Fibroblast of lung (primary cell): ENCODE measurements at places on chromosomes 11 and 22. TPM values are rescaled to one million over a fixed set of nuclear protein-coding genes. Genes with fewer than 3 reads are reported as not detected.

DNA sequence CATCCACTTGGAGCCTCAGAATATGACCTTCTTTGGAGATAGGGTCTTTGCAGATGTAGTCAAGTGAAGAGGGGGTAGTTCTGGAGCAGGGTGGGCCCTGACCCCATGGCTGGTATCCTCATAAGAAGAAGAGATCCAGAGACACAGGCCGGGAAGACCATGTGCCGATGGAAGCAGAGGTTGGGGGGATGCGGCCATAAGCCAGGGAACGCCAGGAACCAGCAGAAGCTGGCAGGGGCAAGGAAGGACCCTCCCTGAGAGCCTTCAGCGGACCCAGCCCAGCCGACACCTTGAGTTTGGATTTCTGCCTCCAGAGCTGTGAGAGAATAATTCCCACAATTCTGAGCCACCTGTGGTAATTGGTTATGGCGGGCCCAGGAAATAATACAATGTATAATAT, 26.1 kb upstream of the SMIM38 start:
- no peak overlapping the region for H3K27ac ChIP-seq
- H3K36me3 ChIP-seq, result no peaks in the 10 kb centered on the region
- peaks cover 2% of the 10 kb centered on the region for H3K27me3 ChIP-seq

DNA sequence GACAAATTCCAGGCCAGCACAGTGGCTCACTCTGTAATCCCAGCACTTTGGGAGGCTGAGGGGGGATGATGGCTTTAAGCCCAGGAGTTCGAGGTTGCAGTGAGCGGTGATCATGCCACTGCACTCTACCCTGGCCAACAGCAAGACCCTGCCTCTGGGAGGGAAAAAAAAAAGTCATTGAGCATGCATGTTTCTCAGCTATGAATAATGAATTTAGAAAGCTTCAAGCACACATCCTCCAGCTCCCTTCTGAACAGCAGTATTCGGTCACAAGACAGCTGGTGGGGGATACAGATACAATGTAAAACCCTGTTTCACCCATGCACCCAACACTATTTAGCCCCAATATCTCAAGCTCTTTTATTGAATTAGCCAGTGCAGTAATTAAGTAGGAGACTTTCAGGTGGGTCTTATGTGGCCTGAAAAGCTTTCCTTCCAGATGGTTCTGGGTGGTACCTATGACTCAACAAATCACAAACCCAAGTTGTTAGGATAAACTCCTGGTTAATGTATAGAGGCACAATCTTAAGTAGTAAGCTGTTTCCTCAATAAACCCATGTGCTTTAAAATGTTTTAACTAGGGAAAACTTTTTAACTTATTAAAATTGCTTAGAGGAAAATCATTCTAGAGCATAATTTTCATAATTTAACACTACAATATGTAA, 13.4 kb downstream of the PRDM10 start:
- H3K27ac ChIP-seq, result no peak overlapping the region
- DNase-seq, result peak; percentile 13
- H3K4me1 ChIP-seq, result no peaks in the 10 kb centered on the region

DNA sequence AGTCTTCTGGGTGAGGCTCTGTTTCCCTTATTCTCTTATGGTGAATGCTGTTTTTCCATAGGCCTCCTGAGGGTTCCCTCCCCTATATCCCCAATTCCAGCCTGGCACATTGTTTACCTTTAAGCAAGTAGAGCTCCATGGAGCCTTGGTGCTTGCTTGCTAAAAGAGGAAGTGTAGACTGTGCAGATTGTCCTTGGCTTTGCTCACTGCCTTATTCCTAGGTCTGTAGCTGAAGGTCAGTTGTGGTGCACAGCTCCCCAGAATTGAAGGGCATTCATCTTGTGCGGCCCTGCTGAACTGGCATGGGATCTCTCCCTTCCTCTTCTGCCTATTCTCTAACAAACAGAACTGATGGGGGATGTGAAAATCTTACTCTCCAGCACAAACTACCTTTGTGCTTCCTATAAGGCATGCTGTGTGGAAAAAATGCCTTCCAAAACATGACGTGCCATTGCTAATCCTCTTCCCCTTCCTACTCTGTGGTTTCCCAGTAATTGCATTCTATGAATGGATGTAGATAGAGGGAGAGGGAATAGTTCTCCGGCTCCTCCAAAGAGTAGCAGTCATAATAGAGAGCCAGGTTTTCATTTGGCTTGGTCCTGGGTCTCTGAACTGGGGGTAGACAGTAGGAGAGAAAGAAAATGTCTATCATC, 34.2 kb upstream of the PLET1 start:
- no peaks in the 10 kb centered on the region for H3K27me3 ChIP-seq
- no peak overlapping the region for H3K27ac ChIP-seq
- H3K4me1 ChIP-seq, result peaks cover 5% of the 10 kb centered on the region

DNA sequence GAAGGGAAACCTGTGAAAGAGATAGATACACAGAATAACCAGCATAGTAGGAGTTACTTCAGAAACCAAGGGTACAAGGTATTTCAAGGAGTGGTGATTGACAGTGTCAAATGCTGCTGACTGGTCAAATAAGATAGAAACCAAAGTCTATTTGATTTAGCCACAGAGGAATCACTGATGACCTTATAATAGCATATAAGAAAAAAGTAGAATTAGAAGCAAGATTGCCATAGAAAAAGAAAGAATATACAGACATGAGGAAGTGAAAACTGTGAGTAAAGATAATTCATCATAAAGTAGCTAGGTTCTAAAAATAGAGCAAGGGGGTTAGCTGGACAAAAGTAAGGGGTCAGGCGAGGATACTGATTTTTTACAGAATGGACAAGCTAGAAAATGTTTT, 14.2 kb downstream of the ZBTB44 start:
- DNase-seq, result no peak
- no peaks in the 10 kb centered on the region for H3K27me3 ChIP-seq
- no peaks in the 10 kb centered on the region for H3K4me1 ChIP-seq
- no peaks in the 10 kb centered on the region for H3K36me3 ChIP-seq

DNA sequence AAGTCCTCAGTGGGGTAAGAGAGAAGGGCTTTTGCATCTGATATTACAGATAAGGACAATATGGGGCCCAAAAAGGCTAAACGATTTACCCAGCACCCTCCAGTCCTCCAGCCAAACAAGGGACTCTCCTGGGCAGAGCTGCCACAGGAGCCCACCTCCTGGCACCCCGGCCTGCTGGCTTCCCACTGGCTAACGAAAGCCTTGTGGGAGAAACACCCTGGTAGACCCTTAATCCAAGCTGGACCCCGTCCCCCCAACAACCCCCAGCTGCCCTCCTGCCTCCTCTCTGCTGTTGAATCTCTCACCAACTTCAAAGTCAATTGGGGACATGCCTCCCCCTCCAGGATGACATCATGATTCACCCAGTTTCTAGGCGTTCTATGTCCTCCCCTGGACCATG, 10.8 kb downstream of the C1QTNF6 start:
- H3K27me3 ChIP-seq, result peaks cover 3% of the 10 kb centered on the region
- peaks cover 2% of the 10 kb centered on the region for H3K36me3 ChIP-seq
- H3K4me1 ChIP-seq, result peaks cover 14% of the 10 kb centered on the region

- DNase-seq, result no peak
- H3K4me3 ChIP-seq, result no peak overlapping the region
- no peak overlapping the region for H3K27ac ChIP-seq
- peaks cover 5% of the 10 kb centered on the region for H3K27me3 ChIP-seq
Observed at GRCh38 chr11:1883346-1884302, 8.1 kb downstream of the PRR33 start.

GRCh38 chr11:1291295-1292017, 18.0 kb downstream of the TOLLIP start:
- no peaks in the 10 kb centered on the region for H3K4me1 ChIP-seq
- no peaks in the 10 kb centered on the region for H3K27me3 ChIP-seq
- H3K27ac ChIP-seq, result no peak overlapping the region
- peaks cover 15% of the 10 kb centered on the region for H3K36me3 ChIP-seq

DNA sequence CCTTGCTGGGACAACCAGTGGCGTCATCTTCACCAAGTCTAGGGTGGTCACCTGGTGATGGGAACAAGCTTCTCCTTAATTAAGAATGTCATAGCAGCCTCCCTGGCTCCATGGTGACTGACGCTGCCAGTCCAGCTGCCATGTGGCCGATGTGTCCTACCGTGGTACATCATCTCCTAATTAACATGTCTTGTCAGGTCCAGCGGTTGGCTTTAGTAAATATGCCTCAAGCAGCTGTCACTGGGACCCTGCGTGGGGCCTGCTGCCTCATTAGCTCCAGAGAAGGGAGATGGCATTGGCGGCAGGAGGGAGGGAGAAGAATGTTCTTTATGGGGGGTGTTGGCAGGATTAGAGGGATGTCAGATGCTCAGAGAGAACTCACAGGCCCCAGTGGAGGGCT, 271.9 kb downstream of the ST3GAL4 start:
- no peak overlapping the region for H3K27ac ChIP-seq
- no peak for DNase-seq
- peaks cover 9% of the 10 kb centered on the region for H3K4me1 ChIP-seq

GRCh38 chr22:42901790-42902508, 44.9 kb upstream of the ARFGAP3 start:
- no peaks in the 10 kb centered on the region for H3K27me3 ChIP-seq
- no peaks in the 10 kb centered on the region for H3K36me3 ChIP-seq
- DNase-seq, result no peak
- peaks cover 4% of the 10 kb centered on the region for H3K4me1 ChIP-seq

DNA sequence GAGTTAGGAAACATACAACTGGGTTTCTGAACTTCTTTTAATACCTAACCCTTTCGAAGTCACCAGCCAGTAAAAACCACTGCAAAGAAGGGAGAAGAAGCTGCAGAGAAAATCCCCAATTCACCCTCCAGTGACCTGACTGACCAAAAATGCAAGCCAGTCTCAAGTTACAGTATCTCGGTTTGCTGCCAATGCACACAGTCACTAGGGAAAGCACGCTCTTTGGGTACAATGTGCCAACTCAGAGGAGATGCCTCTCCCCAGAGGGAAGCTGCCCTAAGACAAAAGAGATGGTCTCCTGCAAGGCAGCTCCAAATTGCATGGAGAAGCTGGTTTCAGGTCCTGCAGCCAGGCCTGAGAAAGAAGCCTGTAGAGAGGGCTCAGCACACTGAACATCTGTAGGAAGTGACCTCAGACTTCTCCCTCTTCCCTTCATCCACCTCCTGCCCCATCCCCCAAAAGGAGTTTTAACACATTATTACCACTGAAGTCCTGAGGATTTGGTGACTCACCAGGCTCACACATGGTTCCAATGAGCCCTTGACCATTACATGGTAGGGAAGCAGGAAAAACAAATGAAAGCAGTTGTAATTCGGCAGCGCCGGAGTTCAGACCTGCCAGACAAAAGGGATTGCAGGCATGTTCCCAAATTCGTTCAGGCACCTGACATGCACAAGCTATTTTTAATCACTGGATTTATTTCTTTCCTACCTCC, 90.1 kb downstream of the ETS1 start:
- peak; percentile 98 for DNase-seq
- H3K4me1 ChIP-seq, result peaks cover 67% of the 10 kb centered on the region
- no peaks in the 10 kb centered on the region for H3K27me3 ChIP-seq
- H3K27ac ChIP-seq, result peak overlapping the region; percentile 92

DNA sequence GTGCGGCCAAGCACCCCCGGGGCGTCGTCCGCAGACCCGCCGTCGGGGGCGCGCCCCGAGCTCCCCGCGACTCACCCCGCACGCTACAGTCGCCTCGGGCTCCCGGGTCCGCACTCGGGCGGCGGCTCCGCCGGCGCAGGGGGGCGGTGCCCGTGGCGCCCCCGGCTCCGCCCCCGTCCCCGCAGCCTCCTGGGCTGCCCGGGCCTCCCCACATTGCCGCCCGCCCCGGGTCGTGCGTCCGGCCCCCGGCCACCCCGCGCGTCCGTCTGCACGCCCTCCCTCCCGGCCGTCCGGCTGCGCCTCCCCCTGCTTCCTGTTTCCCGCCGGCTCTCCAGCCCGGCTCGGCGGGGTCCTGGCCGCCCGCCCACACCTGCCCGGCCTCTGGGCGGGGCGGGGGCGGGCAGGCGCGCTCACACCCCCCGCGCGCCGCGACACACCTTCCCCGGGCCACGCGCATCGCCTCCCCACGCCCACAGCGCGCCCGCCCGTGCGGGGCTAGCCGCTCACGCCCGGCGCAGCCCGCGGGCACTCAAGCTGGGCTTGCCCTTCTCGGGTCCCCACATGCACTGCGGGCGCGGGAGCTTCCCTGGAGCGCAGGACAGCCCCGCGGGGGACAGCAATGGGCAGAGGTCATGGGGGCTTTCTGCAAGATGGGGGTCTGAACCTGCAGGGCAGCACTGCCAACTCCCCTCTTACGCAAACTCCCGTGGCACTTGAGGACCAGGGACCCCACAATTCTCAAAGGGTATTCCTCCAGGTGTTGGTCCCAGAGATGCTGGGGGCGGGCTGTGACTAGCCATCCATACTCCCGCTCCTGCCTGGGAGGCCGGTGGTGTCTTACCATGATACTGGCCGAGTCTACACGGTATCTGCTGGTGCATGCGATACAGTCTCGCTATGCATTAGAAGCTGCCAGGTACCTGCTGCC, at the start of gene CARD10:
Gene CARD10, minus strand, starts transcription at position 148 of the 928 bp plus-strand sequence. CDS start 215 bp downstream, outside the sequence.
- H3K36me3 ChIP-seq, result peaks cover 2% of the 10 kb centered on the region
- peak; percentile 19 for DNase-seq
- H3K4me1 ChIP-seq, result peaks cover 4% of the 10 kb centered on the region
- H3K27ac ChIP-seq, result no peak within 1 kb of the TSS

DNA sequence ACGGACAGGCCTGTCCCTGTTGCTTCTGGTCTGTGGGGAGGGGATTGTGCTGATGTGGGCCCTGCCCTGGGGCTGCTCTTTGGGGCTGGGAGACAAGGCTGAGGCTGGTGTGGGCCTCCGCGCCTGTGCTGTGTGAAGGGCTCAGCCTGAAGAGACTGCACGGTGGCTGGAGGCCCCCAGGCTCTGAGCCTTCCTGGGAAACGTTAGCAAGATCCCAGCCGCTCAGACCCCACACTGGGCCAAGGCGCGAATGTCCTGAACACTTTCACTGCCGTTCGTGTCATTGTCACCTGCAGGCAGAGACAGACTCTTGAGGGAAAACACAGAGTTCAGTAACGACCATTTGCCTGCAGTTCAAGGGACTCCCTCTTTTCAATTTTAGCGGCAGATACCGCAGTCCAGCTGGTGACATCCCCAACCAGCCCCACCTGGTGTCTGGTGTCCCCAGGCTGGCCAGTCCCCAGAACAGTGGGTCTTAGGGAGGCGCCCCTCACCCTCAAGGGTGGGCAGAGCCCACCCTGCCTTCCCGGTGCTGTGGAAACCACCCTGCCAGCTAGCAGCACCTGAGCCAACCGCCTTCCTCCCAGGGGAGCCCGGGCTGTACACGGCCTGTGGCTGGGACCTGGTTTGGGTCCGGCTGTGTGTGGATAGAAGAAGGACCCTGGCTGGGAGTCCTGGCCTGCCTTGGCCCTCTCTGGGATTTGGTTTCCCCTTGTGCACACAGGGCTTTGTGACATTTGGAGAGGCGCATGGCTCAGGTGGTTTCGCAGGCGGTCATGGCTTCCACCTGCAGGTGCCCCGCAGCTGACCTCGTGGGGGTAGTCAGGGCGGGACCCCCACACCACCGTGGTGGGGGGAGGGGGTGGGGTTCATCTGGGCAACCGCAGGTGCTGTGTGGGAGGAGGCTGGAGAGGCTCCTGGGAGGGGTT, 5.7 kb downstream of the PANX2 start:
- H3K36me3 ChIP-seq, result no peaks in the 10 kb centered on the region
- DNase-seq, result no peak
- no peaks in the 10 kb centered on the region for H3K4me1 ChIP-seq
- no peak overlapping the region for H3K27ac ChIP-seq

The KRTAP5-11 gene
- polyA plus RNA-seq, result not detected in 2 replicates

The MAJIN gene
- not detected in 2 replicates for polyA plus RNA-seq

The EEF1G gene
- polyA plus RNA-seq, result 1,308 and 1,333 TPM in 2 replicates

The GGTLC3 gene
- not detected in 2 replicates for polyA plus RNA-seq

The CATSPERZ gene
- 0.09 TPM in 1 of 2 replicates, not detected in the other for polyA plus RNA-seq

The DAGLA gene
- polyA plus RNA-seq, result 1.00 and 1.4 TPM in 2 replicates

The OR56A1 gene
- polyA plus RNA-seq, result not detected in 2 replicates

The PTPN5 gene
- not detected in 2 replicates for polyA plus RNA-seq

The SLC16A8 gene
- not detected in 2 replicates for polyA plus RNA-seq
